CD4-positive, alpha-beta T cell treated with Interleukin-12 subunit alpha and Interleukin-12 subunit beta, for 1 hour (primary cell): ENCODE measurements at places on chromosomes 12 and 14.

DNA sequence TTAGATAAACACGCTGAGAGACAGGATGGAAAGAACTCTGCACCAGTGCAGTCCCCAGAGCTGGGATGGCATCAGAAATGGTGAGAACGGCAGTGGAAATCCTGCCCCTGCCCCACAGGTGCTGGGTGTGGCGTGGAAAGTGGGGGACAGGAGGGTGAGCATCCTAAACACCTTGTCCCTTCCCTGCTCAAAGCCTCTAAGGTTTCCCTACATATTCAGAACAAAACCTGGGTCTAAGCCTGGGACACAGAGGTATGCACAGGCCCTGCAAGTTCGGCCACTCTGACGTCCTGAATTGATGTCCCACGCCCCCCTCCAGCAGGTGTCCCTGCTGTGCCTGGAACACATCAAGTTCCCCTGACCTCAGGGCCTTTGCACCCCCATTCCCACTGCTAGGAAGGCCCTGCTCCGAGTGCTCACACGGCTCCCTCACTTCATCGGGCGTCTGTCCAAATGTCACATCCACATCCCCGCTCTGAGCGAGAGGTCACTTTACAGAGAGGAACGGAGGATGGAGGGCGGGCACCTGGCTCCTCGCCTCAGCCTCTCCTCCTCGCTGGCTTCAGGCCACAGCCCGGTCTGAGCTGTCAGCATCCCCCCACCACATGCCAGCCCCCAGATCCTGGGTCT is 38.5 kb upstream of the SFSWAP start:
- no peak for DNase-seq

- DNase-seq, result no peak
Measured at GRCh38 chr12:27511723-27512045, 12.3 kb upstream of the PPFIBP1 start.

DNA sequence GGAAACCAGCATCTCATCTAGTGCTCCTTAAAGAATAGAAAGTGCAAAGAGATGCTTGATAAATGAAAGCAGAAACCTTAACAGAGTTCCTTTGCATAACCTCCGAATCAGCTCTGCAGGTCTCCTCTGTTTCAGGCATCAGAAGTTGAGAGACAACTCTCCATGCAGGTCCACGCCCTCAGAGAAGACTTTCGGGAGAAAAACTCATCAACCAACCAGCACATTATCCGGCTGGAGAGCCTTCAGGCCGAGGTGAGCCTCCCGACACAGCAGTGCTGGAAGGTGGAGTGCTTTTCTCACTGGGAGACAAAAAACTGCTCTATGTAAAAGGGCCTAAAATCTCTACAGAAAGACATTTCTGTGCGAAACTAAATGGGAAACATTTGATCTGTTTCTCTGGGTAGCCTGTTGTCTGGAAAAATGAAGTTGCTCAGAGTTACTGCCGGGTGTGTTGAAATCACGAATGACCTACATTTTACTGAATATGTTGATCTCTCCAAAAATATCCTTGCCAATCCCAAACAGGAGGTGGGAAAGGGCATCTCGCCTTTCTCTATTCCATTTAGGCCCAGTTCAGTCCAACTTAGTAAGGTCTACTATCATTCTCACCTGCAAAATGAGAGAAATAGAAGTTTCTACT is 54.9 kb downstream of the RAB35 start:
- no peak for DNase-seq

- no peak for DNase-seq
Measured at GRCh38 chr14:31172084-31172483, 35.5 kb downstream of the HECTD1 start.

- DNase-seq, result peak; percentile 40
Measured at GRCh38 chr12:40137252-40137651, 31.4 kb upstream of the SLC2A13 start.

- DNase-seq, result no peak
Measured at GRCh38 chr14:25803386-25804018, 753.6 kb upstream of the STXBP6 start.

DNA sequence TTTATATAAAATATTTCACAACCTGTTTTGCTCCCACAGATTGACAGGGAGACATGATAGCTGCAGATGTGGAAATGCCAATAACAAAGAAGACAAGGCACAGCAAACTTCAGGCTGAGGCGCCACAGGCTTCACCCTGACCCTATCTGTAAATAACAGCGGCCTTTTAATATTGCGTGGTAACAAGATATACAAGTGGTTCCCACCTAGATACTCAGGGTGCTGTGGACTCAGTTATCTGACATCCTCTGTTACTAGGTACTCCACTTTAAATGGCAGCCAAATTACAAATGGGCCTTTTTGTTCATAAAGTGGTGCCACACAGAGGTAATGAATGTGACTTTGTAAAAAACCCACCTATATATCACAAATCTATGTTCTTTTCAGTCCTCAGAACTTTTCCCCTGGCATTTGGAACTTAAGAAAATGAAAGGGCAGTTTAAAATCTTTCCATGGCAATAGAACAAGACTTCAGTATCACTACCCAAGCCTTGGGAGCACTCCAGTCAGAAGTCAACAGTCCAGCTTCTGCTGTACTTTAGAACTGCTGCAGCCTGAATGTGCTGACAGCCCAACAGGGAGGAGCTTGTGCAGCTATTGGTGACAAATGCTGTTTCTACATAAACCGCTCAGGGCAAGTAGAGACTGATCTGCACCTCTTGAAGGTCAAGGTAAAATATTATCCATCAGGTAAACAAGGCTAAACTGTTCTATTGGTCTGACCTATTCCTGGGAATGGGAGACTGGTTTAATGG is 86.2 kb upstream of the DCD start:
- DNase-seq, result no peak

DNA sequence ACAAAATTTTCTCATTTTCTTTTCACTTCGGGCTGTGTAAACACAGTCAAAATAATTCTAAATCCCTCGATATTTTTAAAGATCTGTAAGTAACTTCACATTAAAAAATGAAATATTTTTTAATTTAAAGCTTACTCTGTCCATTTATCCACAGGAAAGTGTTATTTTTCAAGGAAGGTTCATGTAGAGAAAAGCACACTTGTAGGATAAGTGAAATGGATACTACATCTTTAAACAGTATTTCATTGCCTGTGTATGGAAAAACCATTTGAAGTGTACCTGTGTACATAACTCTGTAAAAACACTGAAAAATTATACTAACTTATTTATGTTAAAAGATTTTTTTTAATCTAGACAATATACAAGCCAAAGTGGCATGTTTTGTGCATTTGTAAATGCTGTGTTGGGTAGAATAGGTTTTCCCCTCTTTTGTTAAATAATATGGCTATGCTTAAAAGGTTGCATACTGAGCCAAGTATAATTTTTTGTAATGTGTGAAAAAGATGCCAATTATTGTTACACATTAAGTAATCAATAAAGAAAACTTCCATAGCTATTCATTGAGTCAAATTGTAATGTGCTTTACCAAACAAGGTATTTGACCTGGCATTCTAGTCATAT is 4.8 kb downstream of the CDKN1B start:
- DNase-seq, result no peak

DNA sequence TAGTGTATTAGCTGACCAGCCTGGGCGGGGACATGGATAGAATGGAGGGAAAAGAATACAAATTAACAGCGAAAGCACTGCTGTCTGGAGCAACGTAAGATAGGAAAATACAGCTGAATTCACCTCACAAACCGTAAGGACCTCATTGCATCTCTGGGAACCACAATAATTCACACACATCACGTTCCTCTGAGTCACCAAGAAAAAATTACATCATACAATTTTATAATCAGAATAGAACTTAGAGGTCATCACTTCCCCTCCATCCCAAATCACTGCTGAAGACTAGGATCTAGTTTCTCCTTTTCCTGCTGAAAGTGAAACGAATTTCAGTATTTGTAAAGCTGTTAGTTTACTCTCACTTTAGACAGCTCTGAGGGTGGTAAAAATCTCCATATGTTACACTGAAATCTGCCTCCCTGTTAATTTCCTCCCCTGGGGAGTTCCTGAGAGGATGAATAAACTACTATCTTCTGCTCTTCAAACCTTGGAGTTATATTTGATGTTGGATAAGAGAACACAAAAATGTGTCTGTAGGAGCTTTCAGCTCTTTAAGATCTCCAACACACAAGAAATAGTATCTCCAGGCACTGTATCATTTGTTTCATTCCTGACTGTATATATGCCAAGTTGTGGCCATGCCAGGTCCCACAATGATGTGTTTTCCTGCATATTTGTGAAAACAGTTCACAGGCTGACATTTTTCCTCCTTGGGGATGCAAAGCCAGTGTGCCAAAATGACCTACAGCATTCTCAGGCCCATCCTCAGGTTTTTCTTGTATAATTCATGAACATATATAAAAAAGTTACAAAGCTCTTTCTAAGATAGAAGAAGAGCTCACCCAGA is 63.8 kb upstream of the SSTR1 start:
- DNase-seq, result no peak
